ENCODE measurements at places on chromosomes 2 and 18.

GRCh38 chr2:24285484-24286152 is 74.7 kb downstream of the ITSN2 start:
- DNase-seq = no peak

- no peak for DNase-seq
These were observed 15.0 kb upstream of the TEX51 start for GRCh38 chr2:126883666-126884040.

GRCh38 chr2:39266916-39267434 is 23.2 kb upstream of the CDKL4 start:
- no peak for DNase-seq

DNA sequence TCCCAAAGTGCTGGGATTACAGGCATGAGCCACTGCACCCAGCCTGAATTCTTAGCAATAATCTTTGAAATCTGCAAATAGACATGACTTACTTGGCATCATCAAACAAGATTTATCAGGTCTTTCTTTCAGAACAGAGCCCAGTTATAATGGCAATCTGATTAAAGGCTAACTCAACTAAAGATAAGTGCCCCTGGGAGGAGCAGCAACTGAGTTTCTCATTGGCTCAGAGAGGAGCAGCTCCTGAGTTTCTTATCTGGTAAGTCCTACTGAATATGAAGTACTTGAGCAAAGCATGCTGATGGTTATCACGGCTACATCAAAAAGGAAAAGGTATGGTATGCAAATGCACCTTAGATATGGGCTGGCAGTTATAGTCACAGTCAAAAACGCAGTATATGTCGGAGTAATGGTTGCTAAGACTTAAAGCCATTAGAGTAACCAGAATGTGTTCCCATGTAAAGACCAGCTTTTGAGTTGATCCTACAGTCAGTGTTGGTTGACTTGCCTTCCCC is 15.0 kb upstream of the AP1S3 start:
- DNase-seq = no peak

DNA sequence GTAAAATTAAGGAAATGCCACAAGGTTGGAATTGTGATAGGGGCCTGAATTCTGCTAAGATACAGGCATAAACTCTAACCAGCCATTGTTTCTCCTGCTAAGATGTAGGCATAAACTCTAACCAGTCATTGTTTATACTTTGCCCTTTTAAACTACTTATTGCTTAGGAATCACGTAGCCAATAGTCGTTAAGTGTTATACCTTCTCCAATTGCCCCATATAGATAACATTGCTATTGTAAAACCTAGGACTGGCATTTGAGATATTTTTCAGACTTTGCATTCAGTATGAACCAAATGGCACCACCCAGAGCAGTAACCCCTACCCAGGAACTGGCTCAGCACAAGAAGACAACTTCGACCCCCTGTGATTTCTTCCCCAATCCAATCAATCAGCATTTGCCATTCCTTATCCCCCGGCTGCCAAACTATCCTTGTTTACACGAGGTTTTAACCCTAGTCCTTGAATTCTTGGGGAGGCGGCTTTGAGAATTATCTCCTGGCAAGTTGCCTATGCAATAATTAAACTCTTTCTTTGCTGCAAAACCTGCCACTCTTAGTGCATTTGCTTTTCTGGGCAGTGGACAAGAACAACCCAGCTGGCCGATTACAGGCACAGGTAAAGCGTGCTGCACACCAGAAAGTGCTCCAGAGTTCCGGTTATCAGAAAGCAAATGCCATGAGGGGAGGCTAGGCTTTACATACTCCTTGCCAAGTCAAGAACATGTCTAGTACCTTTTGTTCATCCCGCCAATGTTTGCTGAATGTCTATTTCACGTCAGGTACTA is 167.6 kb downstream of the LAMA1 start:
- DNase-seq = no peak

GRCh38 chr18:7684966-7685365 is 117.8 kb downstream of the PTPRM start:
- DNase-seq = no peak

DNA sequence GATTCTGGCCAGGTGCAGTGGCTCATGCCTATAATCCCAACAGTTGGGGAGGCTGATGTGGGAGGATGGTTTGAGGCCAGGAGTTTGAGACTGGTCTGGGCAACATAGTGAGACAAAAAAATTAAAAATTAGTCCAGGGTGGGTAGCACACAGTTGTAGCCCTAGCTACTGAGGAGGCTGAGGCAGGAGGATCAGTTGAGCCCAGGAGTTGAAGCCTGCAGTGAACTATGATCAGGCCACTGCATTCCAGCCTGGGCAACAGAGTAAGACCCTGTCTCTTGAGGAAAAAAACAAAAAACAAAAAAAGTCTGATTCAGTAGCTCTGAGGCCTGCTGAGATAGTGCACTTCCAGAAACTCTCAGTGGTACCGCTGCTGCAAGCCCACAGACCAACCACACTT is 7.9 kb upstream of the TET3 start:
- DNase-seq = no peak

DNA sequence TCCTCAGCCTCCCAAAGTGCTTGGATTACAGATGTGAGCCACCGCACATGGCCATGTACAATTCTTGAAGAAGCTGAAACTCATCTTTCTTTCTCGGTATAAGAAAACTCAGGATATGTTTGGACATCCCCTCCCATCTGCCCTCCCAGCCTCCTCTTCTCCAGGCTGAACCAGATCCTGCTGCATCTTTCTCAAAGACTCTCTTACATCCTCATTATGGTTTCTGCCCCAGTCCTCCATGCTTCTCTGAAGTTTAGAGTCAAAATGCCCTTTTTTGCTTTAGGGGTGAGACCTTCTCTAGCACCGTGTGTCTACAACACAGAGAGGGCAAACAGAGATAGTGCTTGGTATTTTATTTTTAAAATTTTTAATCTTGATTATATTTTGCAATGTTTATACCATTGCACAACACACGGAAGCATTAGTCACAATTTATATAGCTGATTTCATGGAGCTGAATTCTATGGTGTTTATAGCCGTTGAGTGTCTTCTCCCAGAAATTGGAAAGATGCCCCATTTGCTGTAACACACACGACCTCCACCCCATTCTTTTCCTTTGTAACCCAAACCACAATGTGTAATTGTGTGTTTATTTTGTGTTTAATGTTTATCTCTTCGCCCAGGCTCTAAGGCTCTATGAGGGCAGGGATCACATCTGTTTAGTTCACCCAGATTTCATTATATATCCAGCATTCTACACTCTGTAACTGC is 206.0 kb upstream of the TNP1 start:
- DNase-seq = no peak

GRCh38 chr2:12705742-12706141 is 11.0 kb upstream of the TRIB2 start:
- no peak for DNase-seq

GRCh38 chr2:107811411-107811810 is 15.3 kb upstream of the RGPD4 start:
- DNase-seq = no peak

GRCh38 chr2:64866797-64867196 is 122.4 kb upstream of the SLC1A4 start:
- no peak for DNase-seq

GRCh38 chr2:12721566-12722446 is 5.1 kb downstream of the TRIB2 start:
- no peak for DNase-seq

- DNase-seq = no peak
These were observed 18.0 kb upstream of the SAG start for GRCh38 chr2:233289648-233290047.

DNA sequence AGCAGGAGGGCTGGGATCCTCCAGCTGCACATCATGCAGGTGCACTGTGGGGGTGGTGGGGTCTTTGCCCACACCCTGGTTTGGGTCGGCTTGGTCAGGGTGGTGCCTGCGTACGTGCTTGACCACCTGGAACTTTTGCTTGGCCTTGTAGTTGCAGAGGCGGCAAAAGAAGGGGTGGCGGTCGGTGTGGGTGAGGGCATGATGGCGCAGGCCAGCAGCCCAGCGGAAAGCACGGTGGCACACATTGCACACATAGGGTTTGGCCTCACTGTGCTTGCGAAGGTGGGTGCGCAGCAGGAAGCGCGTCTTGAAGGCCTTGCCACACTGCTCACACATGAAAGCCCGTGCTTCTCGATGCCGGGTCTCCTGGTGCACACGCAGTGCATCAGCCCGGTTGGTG is 21.1 kb downstream of the ZNF142 start:
- DNase-seq = no peak

GRCh38 chr2:47297767-47298425 is 105.1 kb upstream of the MSH2 start:
- DNase-seq = no peak

- DNase-seq = no peak
These were observed 7.4 kb upstream of the NPC1 start for GRCh38 chr18:23593720-23594119.

- no peak for DNase-seq
These were observed 145.1 kb upstream of the RMP24 start for GRCh38 chr18:35827275-35827902.

DNA sequence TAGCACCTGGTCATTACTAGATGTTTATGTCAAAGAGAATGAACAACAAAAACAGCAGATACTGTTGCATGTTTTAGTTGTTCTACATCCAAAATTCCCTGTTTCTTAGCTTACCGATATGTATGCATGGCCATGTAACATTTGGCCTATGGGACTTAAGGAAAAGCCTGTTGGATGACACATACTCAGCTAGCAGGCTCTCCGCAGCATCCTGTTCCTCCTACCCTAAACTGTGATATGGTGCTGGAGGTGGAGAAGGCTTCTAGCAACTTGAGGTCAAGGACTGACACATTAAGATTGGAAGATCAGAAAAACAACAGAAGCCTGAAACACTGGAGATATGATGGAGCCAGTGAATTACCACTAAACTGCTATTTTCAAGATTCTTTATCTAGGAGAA is 537.8 kb downstream of the LRRTM4 start:
- DNase-seq = no peak

GRCh38 chr18:79847606-79848293 is 50.0 kb downstream of the KCNG2 start:
- no peak for DNase-seq

DNA sequence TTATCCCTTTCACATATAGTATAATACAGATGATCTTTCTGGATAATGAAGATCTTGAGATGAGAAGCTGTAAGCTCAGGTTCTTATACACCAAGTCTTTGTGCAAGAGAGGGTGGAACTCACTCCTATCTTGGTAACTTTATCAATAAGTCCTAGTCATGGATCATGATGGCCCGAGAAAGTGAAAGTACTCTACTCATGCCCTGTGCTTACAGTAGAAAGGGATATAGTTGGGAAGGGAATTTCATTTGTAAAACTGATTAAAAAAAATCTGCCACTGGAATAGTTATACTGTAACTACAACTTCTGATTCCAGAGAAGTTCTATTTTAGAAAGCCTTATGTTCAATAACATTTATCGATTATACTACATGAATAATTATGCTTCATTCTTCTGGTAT is 51.8 kb downstream of the MYO3B start:
- DNase-seq = no peak

GRCh38 chr2:158600155-158600802 is 143.5 kb downstream of the PKP4 start:
- DNase-seq = no peak

DNA sequence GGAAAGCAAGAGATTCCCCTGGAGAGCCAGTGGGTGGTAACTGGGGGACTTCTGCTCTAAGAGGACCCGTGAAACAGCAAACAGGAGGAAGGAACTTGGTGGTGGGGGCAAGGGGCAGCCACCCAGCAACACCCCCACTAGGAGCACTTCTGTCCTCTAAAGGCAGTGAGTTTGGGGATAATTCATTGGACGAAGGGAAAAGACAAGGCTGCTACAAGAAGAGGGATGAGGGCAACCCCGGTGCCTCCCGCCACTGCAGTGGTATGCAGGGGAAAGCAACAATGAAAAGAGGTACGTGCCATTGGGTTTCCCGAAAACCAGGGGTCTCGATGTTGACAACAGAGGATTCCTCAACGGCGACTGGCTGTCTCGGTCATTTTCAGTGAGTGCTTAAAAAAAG is 9.1 kb downstream of the RPL31 start:
- DNase-seq = no peak

DNA sequence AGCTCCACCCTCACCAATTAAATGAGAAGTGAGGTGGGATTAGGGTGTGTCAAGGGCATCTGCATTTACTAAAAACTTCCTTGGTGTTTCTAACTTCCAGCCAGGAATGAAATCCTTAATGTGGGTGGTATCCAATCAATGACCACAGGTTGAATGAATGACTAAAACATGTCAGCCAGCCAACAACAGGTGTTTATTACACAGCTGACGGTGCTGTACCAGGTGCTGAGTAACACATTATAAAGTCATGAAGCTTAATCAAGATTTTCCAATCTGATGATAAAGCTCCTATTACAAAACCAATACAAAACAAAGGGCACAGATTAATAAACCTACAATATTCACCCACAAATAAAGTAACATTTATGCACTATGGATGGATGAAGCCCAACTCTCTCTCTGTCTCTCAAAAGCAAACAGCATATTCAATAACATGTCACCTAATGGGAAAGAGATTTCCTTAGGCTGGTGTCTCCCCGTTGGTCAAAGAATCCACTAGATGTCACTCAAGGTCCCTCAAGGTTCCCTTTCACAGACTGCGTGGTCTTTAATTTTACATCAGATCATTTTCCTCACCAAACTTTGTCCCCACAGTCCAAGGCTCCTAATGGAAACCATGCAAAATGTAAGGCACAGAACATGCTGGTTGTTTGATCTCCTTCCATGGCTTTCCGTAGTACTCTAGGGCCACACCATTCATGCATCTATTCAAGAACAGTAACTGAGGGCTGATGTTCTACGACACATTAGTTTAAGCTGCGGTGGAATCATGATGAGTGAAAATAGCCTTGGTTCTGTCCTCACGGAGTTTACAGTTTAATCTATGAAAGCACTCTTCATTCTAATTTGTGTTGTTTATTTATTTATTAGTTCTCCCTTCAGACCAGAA is 6.4 kb upstream of the PTPN4 start:
- DNase-seq = no peak

GRCh38 chr2:86671337-86671981 is 47.8 kb upstream of the RNF103 start:
- no peak for DNase-seq

Measured in stimulated activated CD8-positive, alpha-beta memory T cell treated with anti-CD3 and anti-CD28 coated beads, Interleukin-15, amount 100 ng/mL, for 4 hours (primary cell).